ENCODE measurements at places on chromosomes 5 and 9.

DNA sequence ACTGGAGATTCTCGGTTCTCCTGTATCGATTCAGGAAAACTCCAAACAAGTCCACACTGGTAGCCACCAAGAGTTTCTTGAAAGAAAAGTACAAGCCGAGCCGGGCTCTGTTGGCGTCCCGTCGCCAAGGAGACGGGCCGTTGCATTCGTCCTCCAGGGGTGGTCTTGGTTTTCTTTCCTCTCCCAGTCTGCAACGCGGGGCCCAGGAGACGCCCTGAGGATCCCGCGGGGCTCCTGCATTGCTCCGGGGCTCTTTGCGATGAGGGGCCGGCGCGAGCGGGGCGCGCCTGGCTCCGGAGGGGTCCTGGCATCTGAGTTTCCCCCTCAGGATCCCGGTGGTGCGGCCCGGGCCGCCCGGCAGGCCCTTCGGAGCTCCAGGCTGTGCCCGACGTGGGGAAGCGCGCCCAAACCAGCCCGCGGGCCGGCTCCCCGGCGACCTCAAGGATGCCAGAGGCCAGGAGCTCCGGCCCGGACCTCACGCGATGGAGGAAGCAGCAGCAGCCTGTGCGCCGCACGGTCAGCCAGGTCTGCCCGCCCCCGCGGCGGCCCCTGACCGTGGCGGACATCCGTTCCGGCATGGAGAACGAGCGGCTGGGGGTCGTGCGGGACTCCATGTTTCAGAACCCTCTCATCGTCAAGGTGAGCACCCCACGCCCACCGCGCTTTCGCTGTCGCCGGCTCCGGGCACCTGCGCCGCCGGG, at the start of gene CFAP77:
CFAP77 (plus strand) TSS at position 384 of the 701 bp plus-strand sequence; CDS start at position 445, 61 bp downstream.
- no peak for DNase-seq

- no peak for DNase-seq
Observed at GRCh38 chr5:38463634-38464521, 92.6 kb downstream of the LIFR start.

GRCh38 chr9:14170973-14171596, 142.9 kb downstream of the NFIB start:
- DNase-seq = no peak

DNA sequence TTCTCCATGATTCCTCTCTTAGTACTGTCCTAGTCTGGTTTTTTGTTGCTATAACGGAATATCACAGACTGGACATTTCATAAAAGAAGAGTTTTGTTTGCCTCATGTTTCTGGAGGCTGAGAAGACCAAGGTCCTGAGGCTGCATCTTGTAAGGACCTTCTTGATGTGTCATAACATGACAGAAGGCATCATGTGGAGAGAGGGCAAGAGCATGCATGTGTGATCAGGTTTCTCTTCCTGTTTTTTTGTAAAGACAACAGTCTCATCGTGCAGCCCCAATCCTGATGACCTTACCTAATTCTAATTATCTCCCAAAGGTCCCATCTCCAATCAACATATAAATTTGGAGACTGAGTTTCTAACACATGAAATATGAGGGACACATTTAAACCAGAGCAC, 108.4 kb downstream of the MSX2 start:
- no peak for DNase-seq

- DNase-seq = no peak
Observed at GRCh38 chr5:33423018-33423630, 17.6 kb upstream of the TARS1 start.

GRCh38 chr9:134944916-134945315, 27.2 kb upstream of the FCN1 start:
- no peak for DNase-seq

DNA sequence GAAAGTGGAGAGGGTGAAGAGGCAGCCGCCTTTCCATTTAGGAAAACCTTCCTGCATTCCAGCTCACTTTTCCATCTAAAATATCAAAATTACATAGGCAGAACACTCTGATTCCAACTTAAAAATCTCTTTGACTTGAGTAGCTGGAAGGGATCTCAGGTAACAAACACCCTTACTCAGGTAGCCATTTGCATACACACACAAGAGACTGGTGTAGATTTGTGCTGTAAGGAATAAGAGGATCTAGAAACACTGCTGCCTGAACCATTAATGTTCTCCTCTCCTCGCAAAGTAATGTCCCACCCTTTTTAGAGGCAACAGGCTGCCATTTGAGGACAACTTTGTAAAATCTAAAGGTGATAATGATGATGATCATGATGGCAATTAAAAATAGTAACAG, 53.5 kb downstream of the BNC2 start:
- no peak for DNase-seq

DNA sequence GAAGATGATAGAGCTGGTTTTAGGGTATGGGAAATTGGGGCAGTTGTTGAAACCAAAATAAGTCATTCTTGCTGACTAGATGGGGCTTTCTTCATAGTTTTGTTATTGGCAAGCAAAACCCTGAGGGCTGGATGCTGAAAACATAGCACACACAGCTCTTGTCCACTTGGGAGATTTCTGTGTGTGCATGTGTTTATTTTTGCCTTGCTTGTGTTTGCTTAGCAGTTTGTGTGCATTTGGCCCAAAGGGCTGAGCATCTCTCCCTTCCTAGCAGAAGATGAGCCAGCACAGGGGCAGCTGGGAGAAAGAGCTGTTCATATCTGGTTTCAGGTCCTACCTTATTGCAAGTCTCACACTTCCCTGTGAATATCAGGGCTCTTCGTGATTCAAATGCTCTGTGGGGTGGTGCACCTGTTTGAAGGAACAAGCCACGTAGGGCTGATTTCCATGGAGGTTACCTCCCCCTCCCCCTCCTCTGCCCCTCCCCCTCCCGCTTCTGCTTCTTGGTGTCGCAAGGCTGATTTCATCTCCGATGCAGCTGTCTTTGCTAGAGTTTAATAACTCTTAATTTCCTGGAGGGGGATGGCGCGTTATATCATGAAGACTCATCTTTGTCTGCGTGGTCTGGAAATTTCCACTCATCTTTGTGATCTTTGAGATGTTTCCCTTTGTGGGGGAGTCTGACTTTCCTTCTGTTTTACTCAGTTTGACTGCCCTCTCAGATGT, 296.5 kb downstream of the ARHGAP26 start:
- DNase-seq = no peak

GRCh38 chr5:91401175-91401574, 18.1 kb upstream of the ARRDC3 start:
- DNase-seq = no peak

GRCh38 chr9:125650271-125650737, 56.7 kb downstream of the MAPKAP1 start:
- DNase-seq = no peak

DNA sequence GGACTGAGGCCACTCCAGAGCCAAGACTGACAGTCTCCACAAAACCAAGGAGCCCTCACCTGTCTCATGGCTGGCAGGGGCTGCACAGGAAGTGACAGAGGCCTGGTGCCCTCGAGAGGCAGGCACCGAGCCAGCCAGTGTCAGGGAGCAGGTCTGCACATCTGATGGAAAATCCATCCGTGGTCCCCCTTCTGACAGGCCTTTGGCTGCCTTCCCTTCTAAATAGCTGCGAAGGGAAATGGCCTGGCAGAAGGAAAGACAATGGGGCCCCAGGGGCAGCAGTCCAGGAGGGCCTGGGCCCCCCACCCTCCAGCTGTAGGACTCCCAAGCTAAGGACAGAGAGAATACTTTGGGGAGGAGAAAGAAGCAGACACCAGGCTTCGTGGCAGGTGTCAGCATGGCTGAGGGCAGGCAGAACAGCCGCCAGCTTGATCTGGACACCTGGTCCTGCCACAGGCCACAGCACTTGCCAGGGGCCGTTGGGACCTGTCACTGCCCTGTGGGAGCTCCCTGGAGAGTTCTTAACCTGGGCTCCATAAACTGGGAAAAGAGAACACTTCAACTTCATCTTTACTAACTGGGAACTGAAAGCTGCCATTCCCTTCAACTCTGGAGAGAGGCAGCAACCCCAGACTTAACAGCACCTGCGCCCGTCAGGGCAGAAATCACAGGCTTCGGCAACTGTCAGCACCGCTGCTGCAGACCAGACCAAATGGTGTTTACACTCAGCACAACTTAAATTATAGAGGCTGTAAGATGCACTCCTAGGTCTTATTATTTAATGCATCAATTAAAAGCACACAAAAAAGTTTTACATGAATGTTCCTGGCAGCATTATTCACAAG, 22.0 kb downstream of the ADAMTS2 start:
- no peak for DNase-seq

DNA sequence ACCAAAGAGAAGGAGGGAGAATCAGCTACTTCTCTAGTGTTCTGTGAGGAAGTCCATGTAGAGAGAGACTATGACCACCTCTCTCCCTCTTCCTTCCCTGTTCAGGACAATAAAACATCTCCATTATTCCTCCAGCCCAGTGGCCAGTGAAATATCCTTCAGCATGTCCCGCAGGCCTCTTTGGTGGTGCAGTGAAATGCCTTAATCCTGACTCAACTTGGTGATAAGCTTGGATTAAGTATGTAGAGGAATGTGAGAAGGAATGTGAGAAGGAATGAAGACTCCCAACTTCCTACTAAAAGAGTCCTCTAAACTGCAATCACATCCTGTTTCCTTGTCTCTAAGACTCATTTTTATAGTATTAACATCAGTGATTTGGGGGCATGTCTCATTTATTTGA, 167.3 kb downstream of the TRPM3 start:
- DNase-seq = no peak

GRCh38 chr5:6734243-6734700, 21.0 kb downstream of the TENT4A start:
- DNase-seq = no peak

DNA sequence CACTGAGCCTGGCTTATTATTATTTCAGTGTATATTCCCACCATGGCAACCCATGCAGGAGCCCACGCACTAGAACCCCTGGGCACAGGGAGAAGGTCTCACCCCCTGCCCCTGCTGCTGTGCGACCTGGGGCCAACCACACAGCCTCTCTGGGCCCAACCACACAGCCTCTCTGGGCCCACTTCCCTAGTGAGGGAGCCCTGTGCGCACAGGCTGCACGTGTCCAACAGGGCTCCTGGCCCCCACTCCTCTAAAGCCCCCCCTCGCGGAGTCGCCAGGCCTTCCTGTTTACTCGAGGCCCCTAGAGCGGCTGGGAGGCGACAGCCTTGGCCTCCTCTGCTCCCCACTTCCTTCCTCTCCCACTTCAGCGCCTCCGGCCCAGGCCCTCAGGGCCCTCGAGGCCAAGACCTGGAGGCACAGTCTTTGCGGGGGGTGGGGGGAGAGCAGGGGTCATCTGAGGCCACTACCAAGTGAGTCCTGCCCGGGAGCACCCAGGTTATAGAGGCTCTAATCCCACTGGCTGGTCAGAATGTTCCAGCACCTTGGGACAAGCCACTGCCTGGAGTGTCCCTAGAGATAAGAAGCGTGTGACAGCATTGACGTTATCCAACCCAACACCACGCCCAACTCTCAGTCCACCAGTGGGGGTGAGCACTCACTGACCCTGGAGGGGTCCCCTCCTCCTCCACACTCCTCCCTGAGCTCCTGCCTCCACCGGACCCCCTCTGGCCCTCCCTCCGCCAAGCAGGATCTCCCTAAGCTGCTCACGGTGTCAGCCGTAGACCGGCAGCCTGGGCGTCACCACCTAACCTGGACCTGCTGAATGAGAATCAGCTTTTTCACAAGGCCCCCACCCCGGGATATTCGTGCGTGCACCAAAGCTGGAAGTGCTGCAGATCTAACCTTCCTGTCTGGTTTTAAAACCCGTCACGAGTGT, 7.9 kb upstream of the ENG start:
- DNase-seq = peak; percentile 28

DNA sequence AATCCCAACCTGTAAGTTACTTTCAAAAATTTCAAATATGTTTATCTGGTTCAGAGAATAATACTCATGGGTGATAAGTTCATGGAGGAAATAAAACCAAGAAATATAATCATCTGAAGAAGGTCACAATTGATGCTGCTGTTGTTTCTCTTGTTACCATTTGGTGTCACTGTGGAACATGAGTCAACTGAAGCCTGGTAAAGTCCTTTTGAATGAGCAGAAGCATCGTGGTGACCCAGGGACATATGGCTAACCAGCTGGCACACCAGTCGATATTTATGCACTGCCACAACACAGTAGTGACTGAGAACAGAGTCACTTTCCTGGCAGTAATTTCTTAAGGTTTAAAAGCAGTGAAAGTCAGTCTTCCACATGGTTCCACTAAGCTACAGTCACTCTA, 612.9 kb upstream of the TLE4 start:
- no peak for DNase-seq

GRCh38 chr5:50595199-50595598, 71.2 kb upstream of the PARP8 start:
- DNase-seq = no peak

DNA sequence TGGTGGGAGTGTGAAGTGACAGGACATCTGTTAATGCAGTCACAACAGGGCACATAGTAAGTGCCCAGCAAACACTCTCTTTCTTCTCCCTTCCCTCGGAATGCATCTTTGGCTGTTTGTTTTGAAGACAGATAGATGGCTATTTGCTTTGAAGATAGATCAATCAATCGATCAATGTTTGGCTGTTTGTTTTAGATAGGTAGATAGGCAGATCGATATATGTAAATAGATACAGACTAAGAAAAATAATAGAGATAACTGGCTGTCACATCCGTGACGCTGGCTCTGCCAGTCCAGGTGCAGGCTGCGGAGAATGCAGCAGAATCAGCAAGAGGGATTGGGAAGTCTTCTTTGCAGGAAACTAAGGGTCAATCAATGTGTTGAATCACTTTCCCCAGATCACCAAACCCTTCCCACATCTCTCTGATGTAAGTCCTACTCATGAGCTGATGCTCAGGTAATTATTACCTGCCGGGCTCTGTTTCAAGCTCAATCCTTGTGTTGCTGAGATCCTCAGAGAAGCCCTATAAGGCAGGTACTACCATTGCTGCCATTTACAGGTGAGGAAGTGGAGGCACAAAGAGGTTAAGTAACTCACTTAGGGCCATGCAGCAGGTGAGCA, 60.8 kb downstream of the ERGIC1 start:
- no peak for DNase-seq
